ENCODE measurements at places on chromosomes 3 and 15.

- no peak for DNase-seq
These were observed 206.1 kb upstream of the ATP10A start for GRCh38 chr15:26069231-26069641.

DNA sequence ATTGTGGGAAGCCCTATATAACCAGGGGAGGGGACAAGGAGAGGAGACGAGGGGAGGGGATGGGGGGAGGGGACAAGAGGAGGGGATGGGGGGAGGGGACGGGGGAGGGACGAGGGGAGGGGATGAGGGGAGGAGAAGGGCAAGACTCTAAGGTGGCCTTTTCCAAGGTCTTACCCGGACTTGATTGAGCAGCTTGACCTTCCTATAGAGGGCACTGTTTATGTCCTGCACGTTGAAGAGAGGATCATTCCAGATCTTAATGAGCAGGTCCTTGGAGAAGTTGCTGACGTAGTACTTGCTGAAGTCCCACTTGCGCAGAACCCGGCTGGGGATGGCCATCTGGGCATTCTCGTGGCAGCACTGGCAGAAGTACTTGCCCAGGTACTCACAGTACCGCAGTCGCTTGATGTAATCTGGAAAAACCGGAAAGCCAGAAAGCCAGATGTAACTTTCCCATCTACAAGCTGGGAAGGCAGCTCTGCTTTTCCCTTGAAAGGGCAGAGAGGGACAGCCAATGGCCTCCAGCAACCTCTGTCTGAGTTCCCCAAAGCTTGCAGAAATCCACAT, 55.7 kb downstream of the RUBCN start:
- DNase-seq = no peak

DNA sequence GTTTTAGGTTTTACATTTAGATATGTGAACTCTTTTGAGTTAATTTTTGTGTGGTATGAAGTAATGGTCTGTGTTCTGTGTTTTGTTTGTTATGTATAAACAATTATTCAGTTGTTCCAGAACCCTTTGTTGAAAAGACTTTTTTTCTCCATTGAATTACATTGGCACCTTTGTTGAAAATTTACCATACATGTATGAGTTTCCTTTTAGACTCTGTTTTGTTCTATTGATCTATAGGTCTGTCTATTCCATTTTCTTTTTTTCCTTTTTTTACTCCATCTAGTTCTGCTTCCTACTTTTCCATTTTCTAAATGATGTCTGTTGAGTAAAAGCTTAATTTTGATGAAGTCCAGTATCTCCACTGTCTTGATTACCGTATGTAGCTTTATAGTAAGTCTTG, 31.4 kb downstream of the ARIH2 start:
- DNase-seq = no peak

GRCh38 chr15:67941648-67942310, 101.9 kb upstream of the RNU6-1 start:
- no peak for DNase-seq

DNA sequence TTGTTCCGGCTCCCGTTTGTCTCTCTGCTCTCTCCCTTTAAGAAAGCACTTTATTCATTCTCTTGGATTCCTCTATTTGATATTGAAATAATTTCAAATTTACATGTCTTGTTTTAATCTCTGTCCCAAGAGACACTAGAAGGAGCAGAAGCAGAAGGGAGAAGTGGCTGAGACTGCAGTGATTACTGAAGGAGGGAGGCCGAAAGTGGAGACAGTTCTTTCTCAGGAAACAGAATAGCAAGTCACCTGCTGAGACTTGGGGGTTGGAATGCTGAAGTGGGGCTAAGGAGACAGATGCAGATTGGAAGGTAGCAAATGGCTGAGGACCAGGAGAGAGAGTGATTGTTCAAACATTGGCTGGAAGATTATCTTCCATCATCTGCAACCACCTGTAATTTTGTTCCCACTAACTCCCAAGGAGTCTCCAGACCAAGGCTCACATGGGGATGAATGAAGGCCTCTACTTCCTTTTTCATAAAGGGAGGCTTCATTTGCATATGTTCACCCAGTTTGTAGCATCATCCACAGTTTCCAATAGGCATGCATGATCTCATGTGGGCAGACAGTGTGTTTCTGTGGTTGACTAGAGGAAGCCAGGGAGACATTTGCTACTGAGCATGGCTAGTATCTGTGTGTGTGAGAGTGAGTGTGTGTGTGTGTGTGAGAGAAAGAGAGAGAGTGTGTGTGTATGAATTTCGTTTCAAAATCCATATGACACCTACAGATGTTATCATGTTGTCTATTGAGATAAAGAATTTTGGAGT, 24.0 kb downstream of the LTF start:
- DNase-seq = peak; percentile 21

- DNase-seq = no peak
These were observed 8.3 kb upstream of the TASOR start for GRCh38 chr3:56691165-56692000.

DNA sequence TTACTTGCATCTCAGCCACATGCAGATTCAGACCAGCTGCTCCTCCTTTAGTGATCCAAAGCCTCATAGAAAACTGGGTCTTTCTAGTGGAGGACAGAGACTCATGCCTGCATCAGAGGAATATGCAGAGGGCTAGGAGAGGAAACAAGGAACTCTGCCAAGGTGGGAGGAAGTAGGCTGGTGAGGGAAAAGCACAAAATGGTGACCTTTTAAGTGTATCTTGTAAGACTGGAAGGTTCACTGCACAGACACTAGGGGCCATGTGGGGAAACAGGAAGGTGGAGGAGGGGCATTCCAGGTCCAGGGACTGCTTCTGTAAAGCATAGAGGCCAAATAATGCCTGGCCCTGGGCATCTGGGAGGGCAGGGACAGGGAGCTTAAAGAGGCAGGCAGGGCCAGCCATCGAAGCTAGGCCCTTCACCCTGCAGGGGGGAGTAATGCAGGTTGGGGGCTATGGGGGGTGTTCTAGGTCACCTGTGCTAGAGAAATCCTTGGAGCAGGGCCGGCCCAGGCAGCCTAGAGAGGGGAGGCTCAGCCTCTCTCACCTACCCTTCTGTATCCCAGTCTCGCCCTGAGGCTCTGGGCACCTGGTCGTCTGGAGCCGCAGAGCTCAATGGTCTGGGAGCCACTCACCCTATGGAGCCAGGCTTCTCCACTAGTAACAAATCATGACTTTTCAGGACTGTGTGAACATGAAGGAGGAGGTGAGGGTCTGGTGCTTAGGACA, 117.7 kb downstream of the DNAJB8 start:
- DNase-seq = peak; percentile 65

DNA sequence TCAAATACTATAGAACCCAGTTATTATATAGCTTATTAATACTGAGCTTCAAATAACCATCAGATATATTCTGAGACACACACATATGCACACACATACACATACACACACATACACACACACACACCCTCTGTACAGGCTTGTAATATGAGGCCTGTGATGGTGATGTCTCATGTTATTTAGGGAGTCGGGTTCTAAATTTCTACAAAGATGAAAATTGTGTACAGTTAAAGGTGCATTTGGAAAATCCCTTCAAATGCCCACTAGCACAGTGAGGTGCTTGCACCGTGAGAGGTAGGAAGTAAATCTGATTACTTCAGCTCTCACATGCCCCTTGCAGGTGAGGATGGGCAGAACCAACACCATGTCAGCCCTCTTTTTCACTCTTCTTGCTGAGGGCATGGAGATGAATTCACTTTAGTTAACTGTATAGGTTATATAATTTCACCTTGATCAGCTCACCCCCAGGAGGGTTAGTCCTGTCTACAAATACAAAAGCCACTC, 294.5 kb upstream of the PROK2 start:
- no peak for DNase-seq

- DNase-seq = no peak
These were observed 321.3 kb upstream of the GOLIM4 start for GRCh38 chr3:168417016-168417415.

- no peak for DNase-seq
These were observed 15.8 kb downstream of the CHD2 start for GRCh38 chr15:92915766-92916435.

- no peak for DNase-seq
These were observed 4.1 kb upstream of the MYO1E start for GRCh38 chr15:59376733-59377132.

- DNase-seq = no peak
These were observed 5.8 kb upstream of the BNC1 start for GRCh38 chr15:83290236-83290635.

- DNase-seq = no peak
These were observed 41.1 kb downstream of the LYZL4 start for GRCh38 chr3:42369304-42369703.

- no peak for DNase-seq
These were observed 666.5 kb downstream of the SQOR start for GRCh38 chr15:46301291-46301690.

DNA sequence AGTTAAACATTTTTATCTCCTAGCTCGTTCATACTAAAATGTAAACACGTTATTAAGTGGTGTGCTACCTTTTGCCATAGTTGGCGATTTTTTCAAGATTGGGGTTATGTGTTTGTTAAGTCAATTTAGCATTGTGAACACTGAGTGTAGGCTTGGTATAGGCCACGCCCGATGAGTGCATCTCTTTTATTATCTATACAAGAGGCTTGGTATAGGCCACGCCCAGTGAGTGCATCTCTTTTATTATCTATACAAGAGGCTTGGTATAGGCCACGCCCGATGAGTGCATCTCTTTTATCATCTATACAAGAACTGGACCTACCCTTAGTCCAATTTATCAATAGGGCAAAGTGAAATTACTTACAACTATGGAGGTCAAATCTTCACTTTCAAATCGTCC, 70.4 kb downstream of the NIPA2 start:
- DNase-seq = no peak

DNA sequence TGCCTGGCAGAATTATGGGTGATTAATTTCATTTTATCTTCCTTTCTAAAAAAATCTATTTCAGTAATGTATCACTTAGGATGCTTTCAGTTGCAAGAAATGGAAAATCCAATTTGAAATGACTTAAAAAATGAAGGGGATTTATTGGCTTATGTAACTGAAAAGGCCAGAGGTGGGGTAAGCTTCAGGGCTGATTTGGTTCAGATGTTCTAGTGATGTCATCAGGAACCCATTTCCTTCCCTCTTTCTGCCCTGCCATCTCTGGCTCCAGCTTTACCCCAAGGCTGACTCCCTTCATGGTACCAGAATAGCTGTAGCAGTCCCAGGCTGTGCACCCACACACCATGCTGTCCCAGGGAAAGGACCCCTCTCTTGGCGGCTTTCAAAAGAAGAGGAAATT, 18.5 kb upstream of the REC114 start:
- DNase-seq = no peak

DNA sequence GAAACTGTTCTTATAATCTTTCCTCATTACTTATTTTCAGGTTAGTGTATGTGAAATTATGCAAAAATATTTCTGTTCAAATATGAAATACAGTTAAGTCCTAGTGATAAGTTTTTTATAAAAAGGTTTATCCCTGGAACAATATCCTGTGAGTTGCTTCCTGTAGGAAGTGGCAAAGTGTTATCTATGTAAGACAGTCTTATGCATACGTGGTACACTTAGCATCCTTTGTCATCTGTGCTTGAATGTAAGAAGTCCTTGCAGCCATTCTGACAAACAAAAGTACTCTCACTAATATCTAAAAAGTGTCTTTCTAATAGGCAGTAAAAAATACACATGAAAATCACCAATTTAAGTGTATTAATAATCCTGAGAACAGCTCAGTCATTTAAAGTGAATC, 372.5 kb upstream of the BCHE start:
- DNase-seq = no peak

Measured in GF-D8 (cell line).